ENCODE measurements at places on chromosomes 7 and 10.

GRCh38 chr10:99280472-99280871, 44.8 kb upstream of the HPSE2 start:
- no peak for DNase-seq

DNA sequence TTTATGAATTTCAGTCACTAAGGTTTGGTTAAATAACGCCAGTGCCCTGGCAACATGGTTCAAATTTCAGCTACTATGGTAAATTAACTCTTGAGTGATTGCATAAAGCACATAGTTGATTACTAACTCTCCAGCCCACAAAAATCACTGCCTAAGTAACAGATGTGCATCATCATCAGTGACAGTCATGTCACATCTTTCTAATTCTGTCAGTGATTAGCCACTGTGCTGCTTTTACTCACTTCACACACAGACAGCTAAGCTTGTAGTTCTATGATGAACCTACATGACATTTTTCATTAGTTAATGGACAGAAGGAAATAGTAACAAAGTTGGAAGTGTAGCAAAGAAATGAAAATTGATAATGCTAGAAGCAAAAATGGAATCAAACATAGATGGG, 108.9 kb downstream of the DNAH11 start:
- no peak for DNase-seq

- no peak for DNase-seq
Observed at GRCh38 chr7:151663382-151664100, 143.8 kb upstream of the RHEB start.

DNA sequence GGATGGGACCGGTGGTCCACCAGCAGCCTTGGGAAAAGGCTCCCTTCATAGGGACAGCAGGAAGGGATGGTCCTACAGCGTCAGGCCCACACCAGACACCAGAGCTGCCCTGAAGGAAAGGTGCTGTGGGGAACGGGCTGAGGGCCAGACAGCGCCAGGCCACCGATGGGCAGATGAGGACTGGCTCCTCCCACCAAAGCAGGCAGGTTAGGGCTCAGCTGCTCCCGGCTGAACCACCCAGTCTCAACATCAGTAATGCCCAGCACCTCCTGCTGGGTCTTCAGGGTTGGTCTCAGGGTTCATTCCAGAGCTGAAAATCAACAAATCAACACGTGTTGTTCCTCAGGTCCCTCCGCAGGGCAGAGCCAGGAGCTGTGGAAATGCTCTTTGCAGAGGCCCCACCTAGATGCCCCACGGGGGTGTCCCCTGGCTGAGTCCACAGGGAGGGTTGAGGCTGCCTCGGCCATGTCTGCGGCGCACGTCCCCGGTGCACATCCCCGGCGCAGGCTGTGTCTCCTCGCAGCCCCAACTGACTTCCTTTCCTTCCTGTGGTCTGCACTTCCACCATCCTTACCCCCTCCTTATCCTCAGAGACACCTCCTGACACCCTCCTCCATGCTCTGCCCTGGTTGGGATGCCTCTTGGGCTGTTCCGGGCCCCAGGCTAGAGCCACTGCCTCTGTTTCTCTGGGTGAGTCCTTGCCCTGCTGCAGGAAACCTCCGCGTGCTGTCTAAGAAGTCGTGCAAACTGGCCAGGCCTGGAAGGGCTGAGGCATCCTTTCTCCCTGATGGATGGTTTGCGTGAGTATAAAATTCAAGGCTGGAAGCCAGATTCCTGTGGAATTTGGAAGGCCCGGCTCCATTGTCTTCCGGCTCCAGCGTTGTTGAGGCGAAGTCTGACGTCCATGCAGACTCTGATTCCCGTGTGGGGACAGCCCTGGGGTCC, 32.8 kb upstream of the CFAP46 start:
- DNase-seq = no peak

GRCh38 chr10:62681211-62681940, 123.1 kb upstream of the ADO start:
- peak; percentile 18 for DNase-seq

DNA sequence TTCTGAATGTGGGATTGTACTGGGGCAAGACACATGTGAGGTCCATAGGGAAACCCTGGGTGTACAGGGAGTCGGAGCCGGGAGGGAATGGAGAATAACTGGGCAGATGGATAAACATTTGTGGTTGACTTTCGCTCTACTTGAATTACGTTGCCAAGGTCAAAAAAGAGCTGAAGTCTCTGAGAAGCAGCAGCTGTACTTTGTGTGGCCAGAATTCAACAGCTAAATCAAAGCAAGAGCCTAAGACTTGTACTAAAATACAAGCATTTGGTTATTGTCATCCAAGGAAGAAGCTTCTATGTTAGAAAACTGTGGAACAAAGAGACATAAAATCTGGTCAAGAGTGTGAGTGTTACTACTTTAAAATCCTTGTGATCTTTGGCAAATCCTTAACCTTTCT, 457.2 kb downstream of the ARL4A start:
- no peak for DNase-seq

- peak; percentile 2 for DNase-seq
Observed at GRCh38 chr7:97499204-97499603, 232.7 kb upstream of the TAC1 start.

- no peak for DNase-seq
Observed at GRCh38 chr7:16647435-16647960, 1.5 kb downstream of the BZW2 start.

GRCh38 chr10:69425511-69426298, 9.0 kb upstream of the TACR2 start:
- peak; percentile 52 for DNase-seq

DNA sequence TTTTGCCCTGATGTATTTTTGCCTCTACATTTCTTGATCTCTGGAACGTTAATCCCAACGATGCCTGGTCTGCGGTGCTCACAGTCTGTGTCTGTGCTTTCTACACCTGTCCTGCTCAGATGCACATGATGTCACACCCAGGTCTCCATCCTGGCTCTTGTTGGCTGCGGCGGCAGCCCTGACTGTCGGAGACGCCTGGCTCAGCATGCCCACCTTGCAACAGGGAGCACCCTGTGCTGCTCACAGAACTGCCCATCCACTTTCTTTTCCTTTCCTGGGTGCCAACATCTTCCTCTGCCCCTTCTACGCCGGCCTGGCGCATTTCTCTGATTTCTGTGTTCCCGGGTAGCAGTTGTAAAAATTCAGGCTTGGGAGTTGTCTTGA, 106.2 kb downstream of the CUX1 start:
- DNase-seq = no peak

GRCh38 chr10:90992462-90992861, 71.6 kb upstream of the ANKRD1 start:
- DNase-seq = no peak

DNA sequence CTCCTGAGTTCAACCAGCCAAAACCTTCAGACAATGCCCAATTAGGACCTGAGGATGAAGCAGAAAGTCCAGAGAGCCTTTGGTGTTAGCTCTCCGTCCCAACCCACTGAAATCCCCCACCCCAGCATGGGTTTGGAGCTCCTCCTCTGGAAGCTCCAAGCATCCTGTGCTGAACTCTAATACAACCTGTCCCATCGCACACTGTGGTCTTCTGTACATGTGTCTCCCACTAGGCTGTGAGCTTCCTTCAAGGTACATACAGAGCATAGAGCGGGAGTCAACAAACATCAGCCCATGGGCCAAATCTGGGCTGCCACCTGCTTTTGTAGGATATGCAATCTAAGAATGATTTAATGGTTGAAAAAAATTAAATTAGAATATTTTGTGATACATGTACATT, 166.5 kb downstream of the LSM5 start:
- DNase-seq = no peak

DNA sequence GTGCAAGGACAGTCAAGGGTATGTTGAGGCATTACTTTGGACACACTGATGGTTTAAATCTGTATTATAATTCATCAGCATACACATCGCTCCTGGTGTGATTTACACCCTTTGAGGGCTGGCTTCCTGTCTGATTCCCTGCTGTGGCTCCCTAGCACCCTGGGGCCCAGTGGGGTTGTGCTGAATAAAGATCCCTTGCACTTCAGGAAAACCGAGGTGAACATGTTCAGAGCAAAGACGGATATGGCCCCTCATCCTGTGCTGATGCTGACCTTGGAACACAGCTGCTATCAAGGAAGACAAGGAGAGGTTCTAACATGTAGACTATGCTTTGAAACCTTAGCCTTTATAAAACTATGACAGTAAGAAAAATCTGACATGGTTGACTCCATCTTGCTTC, 84.6 kb upstream of the UNC5B start:
- DNase-seq = no peak

DNA sequence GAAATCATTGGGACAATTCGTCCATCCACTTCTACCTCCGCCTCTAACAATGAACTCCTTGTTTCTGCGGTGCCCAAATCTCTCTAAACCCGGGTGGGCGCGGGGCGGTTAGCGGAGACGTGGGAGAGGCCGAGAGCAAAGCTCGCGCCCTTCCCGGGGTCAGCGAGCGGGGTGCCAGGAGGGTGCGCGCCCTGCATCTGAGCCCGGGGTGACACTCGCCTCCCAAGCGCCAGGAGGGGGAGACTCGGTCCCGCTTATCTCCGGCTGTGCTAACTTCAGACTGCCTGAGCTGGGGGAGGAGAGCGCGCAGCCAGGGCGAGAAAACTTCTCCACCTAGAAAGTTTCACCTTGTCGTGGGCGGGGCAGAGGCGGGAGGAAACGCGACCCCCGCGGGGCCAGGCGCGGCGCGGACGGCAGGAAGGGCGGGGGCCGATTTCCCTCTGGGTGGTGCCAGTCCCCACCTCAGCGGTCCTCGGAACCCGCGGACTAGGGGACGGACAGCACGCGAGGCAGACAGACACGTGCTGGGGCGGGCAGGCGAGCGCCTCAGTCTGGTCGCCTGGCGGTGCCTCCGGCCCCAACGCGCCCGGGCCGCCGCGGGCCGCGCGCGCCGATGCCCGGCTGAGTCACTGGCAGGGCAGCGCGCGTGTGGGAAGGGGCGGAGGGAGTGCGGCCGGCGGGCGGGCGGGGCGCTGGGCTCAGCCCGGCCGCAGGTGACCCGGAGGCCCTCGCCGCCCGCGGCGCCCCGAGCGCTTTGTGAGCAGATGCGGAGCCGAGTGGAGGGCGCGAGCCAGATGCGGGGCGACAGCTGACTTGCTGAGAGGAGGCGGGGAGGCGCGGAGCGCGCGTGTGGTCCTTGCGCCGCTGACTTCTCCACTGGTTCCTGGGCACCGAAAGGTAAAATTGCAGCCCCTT, at the start of gene MET:
TSS of gene MET (plus strand) at position 516 of the 915 bp plus-strand sequence. CDS start 26,889 bp downstream, outside the sequence.
- DNase-seq = no peak

DNA sequence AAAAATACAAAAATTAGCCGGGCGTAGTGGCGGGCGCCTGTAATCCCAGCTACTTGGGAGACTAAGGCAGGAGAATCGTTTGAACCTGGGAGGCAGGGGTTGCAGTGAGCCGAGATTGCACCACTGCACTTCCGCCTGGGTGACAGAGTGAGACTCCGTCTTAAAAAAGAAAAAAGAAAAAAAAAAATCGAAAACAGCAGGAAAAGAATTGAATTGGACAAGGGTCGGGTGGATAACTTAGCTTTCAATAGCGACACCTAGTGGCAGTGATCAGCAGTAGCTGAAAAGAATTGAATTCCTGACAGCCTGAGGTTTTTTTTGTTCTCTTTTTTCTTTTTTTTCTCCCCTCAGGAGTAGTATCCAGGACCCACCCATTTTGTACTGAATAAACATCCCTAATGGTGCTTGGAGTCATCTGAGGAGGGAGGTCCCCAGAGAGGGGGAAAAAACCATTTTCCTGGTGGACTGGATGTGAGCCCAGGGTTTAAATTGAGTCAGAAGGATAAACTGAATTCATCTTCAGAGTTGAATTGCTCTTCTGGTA, 55.1 kb downstream of the CYCS start:
- peak; percentile 56 for DNase-seq

DNA sequence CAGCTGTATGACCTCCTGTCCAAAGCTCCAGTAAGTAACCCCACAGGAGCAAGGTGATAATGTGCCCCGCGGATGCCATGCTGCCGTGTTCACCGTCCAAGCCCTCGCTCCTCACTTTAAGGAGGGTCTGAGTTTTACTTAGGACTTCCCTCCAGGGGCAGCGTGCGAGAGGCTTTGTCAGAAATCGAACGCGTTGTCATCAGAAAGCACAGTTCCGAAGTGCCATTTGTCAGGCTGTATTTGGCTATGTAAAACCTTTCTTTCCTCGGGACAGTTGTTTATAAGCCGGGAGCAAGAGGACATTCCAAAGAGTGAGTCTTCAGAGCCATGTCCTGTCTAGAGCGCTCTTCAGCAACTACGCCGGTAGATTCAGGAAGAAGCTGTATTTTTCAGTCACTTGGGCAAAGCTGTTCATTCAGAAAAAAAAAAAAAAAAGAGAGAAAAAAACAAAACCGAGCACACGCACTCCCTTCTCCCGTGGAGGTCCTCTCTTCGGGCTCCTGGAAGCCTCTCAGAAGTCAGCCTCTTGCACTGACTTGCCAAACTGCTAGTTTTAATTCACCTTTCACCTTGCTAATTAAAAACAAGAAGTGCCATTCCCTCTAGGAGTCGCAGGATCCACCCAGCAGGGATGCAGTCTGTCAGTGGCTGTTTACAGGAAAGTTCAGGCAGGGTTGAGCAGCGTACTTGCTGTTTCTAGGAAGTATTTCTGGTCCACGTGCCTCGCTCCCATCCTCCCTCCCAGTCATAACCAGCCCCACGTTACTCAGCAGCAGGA, at the start of gene SEMA3E:
TSS of gene SEMA3E (minus strand) at position 676 of the 778 bp plus-strand sequence.
- no peak for DNase-seq

DNA sequence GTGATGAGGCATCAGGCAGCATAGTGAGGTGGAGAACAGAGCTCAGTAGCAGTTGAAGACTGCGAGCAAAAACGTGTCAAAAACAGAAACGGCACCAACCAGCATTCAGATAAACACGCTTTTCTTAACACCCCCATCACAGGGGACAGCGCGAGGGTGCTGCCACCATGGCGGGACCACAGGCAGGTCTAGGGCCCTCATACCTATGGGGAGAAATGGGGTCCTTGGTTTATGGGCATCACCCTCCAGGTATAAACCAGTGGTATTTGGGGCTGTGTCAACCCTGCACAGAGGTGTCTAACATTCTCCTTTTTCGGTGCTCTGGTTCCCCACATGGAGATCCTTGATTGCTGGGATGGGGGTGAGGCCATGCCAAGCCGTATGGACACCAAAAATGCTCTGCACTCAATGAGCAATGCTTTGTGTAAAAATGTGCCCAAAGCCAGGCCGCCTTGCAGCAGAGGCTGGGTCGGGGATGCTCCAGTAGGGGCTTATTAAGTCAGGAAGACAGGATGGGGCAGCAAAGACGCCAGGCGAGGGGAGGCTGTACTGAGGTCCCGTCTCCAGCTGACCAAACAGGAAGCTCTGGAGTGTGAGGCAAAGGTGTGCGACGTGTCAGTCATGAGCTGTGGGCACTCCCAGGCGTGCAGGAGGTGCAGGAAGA, 191.5 kb downstream of the WDR37 start:
- no peak for DNase-seq

DNA sequence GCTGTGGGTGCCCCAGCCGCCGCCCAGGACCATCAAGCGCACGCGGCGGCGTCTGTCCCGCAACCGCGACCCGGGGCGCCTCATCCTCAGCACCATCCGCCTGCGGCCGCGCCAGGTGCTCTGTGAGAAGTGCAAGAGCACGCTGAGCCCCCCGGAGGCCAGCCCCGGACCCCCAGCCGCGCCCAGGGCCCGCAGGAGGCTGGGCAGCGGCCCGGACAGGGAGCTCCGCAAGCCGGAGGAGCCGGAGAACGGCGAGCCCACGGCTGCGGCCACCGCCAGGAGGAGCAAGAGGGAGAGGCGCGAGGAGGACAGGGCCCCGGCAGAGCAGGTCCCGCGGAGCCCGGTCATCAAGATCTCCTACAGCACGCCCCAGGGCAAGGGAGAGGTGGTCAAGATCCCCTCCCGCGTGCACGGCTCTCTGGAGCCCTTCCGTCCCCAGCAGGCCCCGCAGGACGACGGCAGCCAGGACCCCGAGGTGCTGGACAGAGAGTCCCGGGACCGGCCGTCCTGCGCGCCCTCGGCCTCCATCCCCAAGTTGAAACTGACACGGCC, 8.0 kb downstream of the PWWP2B start:
- no peak for DNase-seq

GRCh38 chr10:17771017-17771416, 19.0 kb downstream of the TMEM236 start:
- no peak for DNase-seq

GRCh38 chr7:69817121-69817520, 218.8 kb downstream of the AUTS2 start:
- no peak for DNase-seq
